ENCODE measurements at places on chromosomes 2 and 18.

DNA sequence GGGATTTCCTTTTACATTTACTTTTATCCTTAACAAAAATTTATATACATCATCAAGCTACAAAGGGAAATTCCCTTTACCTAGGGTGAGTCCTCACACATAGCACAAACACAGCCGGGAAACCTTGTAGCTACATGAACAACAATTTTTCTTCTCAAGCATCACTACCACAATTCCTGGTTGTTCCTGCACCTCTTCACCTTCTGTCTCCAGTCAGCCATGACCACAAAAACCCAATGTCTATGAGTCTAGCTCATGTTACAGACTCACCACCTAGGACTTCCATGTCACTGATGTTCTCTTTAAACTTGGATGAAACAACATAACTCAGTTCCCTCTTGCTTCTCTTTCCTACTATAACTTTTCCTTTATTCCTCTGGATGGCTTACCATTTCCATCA is 460.4 kb downstream of the MBD2 start:
- DNase-seq, result no peak

GRCh38 chr2:37244017-37244416 is 12.6 kb downstream of the NDUFAF7 start:
- no peak for DNase-seq

- no peak for DNase-seq
Measured at GRCh38 chr2:231914077-231914690, 12.0 kb downstream of the NPPC start.

DNA sequence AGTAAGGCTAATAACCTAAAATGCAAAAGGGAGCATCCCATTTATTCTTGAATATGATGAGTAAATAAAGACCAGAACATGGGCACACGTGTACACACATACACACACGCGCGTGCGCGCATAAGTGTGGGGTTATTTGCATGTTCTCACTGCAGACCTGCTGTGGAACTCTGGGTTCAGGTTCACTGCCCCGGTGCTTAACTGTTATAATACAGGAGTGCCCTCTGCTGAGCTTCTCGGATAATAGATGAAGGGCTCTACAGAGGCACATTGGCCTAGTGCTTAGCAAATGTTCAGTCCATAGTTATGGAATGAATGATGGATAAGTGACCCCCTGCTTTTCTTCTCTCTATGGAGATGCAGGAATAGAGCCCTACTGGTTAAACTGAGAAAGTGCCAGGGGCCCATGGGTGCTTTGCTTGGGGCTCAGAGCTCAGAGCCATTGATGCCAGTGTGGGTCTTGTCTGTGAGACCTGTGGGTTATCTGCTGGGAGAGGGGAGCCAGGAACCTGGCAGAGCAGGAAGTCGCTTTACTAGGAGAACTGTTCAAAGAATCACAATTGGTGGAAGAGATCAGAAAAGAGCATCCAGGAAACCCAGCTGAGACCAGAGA is 3.6 kb upstream of the ARL4C start:
- DNase-seq, result no peak

GRCh38 chr18:68778280-68778886 is 19.5 kb upstream of the CCDC102B start:
- no peak for DNase-seq

- DNase-seq, result no peak
Measured at GRCh38 chr18:46657115-46657955, at the start of gene LOXHD1. TSS of gene LOXHD1 (minus strand) at chr18:46657220. CDS start at chr18:46657033, 187 bp downstream.

GRCh38 chr2:170493426-170494097 is 221.6 kb upstream of the SP5 start:
- DNase-seq, result no peak

DNA sequence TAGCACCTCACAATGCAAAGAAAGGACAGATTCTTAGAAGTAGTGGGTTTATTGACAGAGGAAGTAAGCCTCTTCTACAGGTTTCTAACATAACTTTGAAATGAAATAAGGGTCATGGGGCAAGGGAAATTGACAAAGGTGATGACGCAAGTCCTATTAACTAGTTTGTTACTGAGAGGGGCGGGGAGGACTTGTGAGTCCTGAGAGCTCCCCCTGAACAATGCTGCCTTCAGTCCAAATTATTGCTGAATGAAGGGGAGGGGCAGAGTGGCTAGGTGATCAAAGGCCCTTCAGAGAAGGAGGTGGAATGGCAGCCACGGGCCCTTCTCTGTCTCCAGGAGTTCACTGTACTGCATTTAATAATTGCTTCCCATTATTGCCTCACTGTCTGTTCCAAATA is 390.0 kb downstream of the MEIS1 start:
- DNase-seq, result no peak

- DNase-seq, result no peak
Measured at GRCh38 chr18:66638856-66639629, 35.2 kb upstream of the CDH19 start.

- no peak for DNase-seq
Measured at GRCh38 chr18:2840521-2840920, 6.3 kb upstream of the EMILIN2 start.

DNA sequence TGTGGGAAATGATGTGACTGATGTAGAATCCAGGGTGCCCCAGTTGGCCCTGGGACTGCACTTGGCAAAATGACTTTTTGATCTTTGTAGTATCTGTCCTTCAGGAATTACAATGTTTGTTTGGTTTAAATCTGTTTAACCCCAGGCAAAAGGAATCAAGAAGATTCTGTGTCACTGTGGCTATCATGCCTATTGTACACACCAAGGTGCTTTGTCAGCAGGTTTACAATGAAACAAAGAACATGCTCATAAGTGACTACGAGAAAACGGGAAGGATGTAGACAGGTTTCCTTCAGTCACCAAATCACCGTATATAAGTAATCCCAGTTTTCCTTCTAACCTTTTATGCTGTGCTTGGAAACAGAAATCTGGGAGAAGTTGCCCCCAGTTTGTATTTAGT is 109.5 kb downstream of the RTN4 start:
- DNase-seq, result no peak

DNA sequence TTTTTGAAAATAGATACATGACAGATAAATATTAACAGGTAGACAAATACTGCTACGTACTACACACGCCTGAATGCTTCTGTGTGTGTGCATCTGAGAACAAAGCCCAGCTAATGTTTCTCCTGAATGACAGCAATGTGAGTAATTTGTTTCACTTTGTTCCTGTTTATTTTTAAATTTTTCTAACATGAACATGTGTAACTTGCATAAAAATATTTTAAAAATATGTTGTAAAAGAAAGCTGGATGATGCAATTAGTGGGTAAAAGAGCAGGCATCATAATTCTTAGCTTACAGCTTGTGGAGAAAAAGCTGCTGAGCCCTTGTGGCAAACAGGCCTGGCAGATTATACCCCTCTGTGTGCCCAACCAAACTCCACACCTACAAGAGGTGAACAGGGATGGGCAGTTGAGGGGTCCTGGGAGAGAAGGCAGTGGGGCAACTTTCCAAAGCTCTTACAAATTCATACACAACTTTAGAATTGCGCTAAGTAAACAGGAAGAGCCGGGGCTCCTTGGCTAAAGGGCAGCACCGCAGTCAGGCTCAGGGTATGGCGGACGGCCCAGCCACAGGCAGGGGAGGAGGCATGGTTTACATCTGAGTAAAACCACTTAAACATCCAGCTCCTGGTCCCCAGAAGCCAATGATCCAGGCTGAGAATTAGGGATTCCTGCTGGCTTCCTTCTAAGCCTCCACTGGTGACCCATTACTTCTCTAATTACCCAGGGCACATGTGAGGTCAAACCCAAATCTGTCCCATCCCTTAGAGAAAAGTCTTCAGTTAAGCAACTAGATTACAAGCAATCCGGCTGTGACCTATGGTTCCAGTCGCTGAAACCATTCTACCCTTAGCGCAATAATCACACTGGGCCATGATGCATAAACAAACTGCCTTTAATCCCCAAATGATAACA is 14.0 kb downstream of the PXDN start:
- no peak for DNase-seq

DNA sequence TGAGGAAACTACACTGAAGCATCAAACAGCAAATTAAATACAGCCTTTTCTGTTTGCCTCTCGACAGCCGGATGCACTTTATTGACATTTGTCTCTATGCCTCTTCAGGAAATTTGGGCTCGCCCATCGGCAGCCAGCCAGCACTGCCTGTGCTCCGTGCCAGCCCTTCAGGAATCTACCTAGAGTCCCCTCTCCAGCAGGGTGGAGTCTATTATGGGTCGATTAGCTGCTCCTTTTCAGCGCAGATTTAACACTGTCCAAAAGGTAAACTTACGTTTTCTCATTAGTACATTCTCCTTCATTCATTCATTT is 91.5 kb downstream of the MYCN start:
- DNase-seq, result no peak

DNA sequence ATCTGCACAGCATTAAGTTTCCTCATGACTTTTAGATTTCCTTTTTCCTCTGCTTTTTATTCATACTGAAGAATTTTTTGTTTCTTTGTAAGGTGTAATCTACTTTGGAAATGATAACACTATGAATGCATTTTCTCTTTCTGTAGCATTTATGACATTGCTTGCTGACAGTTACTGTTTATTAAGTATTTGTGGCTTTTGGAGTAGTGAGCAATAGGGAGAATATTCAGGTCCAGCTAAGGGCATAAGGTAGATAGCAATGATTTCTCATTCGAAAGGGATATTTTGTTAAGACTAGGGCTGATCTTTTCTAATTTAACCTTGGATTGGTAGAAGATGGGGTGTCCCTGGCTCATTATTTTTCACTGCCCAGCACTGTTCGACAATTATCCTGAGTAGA is 80.3 kb downstream of the XRCC5 start:
- DNase-seq, result no peak

- no peak for DNase-seq
Measured at GRCh38 chr18:28411806-28412205, 234.9 kb upstream of the CDH2 start.

DNA sequence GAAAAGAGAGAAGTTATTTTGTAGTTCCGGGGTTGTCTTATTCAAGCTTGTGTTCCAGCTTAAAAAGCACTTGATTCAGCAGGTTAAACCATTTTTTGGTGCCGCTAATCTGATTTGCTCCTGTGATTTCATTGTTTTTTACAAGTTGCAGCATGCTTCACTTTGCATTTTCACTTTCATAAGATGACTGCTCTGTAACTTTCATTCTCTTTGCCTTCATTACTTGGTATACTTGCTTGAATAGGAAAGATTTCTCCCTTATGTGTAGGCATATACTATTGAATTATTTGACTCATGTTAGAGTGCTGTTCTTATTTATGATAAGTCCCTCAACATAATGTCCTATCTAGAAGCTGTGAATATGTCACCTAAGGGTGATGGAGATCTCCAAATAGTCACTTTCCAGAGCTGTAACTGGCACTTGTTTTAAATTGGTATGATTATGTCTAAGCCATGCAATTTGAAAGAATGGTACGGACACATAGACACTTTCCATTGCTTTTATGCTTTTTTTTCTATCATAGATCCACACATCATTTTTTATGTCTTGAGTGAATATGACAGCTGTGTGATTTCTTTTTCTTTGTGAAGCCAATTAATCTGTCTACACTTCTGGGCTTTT is 254.5 kb downstream of the DSEL start:
- no peak for DNase-seq

DNA sequence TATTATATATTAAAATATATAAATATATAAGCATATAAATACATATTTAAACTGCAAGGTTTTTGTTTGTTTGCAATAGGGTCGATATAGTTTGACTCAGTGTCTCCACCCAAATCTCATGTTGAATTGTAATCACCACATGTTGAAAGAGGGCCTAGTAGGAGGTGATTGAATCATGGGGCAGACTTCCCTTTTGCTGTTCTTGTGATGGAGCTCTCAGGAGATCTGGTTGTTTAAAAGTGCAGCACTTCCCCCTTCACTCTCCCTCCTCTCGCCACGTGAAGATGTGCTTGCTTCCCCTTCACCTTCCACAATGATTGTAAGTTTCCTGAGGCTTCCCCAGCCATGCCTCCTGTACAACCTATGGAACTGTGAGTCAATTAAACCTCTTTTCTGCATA is 2137.3 kb upstream of the CELF4 start:
- DNase-seq, result no peak

GRCh38 chr2:197307236-197307932 is 3.2 kb downstream of the ANKRD44 start:
- DNase-seq, result no peak

GRCh38 chr2:114076961-114077360 is 187.1 kb downstream of the ACTR3 start:
- DNase-seq, result no peak

- no peak for DNase-seq
Measured at GRCh38 chr2:238988752-238989151, 140.9 kb downstream of the TWIST2 start.

- no peak for DNase-seq
Measured at GRCh38 chr18:74623047-74623816, 25.6 kb downstream of the ZNF407 start.

GRCh38 chr2:113846429-113846828 is 43.5 kb upstream of the ACTR3 start:
- no peak for DNase-seq

GRCh38 chr2:11558214-11558886 is 24.5 kb downstream of the GREB1 start:
- DNase-seq, result no peak

DNA sequence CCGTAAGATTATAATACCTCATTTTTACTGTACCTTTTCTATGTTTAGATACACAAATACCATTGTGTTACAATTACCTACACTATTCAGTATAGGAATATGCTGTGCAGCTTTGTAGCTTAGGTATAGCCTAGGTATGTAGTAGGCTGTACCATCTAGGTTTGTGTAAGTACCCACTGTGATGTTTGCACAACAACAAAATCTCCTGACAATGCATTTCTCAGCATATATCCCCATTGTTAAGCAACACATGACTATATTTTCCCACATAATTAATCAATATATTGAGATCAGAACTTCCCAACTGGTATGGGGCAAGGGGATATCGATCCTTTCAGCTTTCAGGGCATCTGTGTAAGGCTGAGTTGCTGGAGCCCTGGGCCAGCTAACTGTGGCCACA is 106.3 kb upstream of the OTX1 start:
- DNase-seq, result no peak

DNA sequence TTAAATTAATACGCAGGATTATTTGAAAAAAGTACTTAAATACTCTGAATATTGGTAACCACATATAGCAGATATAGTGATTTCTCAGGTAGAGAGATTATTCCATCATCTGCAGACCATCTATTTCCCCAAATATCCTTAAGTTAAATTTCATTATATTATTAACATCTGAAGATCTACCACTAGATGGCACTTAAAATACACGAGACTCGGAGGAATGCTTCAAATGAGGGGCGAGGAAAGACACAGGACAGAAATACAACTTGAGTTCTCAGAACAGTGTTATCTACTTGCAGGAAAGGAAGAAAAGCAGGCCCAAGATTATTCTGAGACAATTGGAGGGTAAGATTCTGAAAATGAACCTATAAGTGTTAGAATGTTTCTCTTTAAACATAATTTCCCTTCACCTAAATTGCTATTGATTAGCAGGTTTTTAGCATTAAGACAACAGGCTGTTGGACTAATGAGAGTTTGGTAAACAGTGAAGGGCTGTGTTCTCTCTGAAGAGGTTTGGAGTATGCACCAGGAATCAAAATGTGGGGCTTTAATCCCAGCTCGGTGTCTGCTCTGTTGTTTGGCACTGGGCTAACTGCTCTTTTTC is 76.9 kb upstream of the GCFC2 start:
- DNase-seq, result no peak

- no peak for DNase-seq
Measured at GRCh38 chr18:3256693-3257626, 5.0 kb upstream of the MYL12B start.
